NCI-H1417 treated with DMSO at 0.1 percent for 48 hours (cell line): ENCODE measurements at places on chromosomes 5 and 9.

- no peak for DNase-seq
Observed at GRCh38 chr5:76473661-76474060, 70.6 kb downstream of the IQGAP2 start.

DNA sequence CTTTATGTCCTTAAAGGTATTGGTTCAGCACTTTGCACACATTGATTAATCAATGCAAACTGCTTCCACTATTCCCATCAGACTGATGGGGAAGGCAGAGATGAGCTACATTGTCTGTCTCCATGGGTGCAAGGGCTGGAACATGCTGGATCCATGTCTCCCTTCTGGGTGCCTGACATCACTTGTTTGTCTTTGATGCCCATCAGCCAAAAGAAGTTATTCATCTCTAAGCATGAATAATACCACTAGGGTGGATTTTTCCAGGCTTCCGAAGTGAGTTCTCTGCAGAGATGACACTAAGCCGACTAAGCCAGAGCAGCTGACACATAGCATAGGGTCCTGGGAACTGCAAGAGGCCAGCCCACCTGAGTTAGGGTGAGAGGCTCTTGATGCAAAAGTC, 8.7 kb downstream of the FGF1 start:
- no peak for DNase-seq

GRCh38 chr9:6676254-6676921, 30.9 kb upstream of the GLDC start:
- DNase-seq, result no peak

DNA sequence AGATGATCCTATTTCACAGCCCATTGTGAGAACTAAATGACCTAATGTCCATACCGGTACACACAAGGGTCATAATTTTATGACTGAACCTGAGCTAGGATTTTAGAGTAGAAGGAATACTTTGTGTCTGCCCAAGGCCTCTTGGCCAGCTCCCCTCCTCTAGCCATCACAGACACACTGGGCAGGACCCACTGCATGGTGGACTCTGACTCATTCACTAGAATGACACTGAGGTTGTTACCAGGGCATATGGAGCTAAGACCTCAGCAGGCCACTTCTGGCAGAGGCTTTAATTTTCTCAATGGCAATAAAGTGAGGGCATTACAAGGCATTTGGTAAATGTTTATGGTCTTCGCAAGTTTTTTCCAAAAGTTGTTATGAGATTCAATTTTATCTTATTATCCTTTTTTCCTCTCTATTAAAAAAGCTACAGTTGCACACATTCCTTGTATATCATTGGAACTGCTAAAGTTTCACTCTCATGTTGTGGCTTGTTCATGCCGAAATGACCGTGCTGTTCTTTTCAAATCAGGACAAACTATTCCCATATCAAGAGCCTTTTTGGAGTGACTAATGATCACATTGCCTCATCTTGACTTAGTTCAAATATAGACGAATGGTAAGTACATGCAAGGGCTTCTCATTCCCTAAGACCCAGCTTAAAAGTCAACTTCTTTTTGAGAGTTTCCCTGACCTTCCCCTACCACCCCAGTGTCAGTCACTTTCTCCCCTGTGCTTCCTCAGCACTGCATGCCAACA, 595.7 kb downstream of the ACTL7B start:
- DNase-seq, result no peak

GRCh38 chr9:134659688-134660131, 18.1 kb downstream of the COL5A1 start:
- no peak for DNase-seq

GRCh38 chr5:28648108-28648507, 1609.7 kb upstream of the CDH9 start:
- DNase-seq, result no peak

DNA sequence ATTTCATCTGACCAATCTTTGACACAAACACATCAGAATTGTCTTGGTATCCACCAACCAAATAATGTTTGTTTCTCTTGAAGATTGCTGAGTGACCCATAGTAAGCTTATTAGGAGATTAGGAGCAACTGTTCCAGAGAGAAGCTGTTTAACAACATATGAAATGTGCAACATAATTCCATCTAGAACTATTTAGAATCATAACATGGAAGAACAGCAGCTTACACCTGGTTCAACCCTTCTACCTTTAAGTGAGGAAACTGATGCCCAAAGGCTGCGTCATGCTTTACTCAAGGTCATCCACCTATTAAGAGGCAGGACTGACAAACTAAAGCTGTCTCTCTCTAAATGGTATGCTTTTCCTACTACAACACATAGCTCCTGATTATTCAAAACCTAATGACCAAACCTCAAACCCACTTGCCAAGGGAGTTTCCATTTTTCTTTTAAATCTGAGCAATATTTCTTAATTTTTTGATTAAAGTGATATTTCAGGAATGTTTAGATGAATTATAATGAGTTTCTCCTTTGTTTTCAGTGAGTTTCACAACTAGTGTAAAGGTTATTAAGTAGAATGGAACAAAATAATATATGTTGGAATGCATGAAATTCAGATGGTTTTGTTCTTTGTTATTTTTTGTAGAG, 545.9 kb downstream of the RAB3C start:
- no peak for DNase-seq

DNA sequence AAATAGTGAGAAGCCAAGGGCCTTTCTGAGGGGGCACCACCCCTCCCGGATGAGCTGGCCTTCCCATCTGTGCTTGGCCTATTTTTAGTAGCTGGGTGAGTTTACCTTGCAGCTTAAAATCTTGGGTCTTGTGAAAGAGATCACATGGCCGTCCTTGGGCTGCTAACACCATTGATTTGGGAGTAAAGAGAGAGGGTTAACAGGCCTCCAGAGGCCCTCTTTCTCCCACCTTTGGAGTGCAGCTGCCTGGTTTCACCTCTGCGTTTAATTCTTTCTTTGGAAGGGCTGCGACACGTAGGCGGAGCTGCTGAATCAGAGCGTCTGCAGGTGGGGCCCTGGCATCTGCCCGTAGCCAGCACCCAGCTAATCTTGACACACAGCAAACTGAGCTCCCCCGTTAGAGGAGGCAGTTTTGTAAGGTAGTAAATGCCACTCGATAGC, 12.8 kb downstream of the OLFM1 start:
- DNase-seq, result no peak

GRCh38 chr5:90956511-90957097, 398.0 kb downstream of the ADGRV1 start:
- DNase-seq, result no peak

DNA sequence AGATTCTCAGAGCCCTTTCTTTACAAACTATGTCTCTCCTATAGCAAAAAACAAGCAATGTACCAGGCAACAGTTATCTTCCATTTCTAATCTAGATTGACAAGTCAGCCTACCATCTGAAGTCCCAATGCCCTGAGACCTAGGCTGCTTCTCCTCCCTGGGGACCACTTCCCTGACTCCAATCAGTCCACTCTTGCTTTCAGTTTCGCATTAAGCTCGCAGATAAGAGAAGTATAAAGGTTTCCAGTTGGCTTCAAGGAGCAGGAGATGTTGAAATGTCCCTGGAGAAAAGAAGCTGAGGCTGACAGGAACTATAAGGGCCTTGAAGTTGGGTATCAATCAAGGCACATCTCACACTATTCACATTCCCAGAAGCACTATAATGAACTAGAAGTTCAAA, 32.3 kb downstream of the ERP44 start:
- no peak for DNase-seq

DNA sequence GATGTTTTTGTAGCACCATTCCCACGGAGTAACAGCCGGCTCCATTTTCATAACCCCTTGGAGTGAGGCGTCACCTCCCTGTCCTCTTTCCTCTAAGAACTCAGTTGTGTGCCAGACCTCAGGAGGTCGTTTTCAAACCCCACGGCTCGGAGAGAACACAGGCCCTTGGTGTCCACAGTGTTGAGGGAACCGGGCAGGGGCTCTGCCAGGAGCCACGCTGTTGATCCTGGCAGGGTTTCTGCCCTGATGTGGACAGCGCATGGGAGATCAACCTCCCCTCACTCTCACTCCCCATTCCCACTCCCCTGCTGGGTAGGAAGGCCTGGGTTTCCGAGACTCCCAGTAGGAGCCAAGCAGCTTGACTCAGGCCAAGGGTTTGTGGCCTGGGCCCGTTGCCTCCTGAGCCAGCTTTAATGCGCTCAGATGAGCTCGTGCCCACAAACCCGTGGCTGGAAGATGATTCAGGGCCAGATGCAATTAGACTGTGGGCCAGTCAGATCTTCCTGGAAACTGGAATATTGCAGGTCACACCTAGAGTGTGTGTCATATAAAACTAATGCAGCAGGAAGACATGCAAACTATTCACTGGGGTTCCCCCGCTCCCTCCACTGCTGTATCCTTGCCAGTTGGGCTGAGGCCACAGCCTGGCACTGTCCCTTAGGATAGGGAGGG, 133.4 kb downstream of the SLC12A2 start:
- DNase-seq, result no peak

GRCh38 chr5:79576606-79577289, 35.5 kb upstream of the TENT2 start:
- no peak for DNase-seq

- no peak for DNase-seq
Observed at GRCh38 chr5:81657386-81657785, 93.5 kb downstream of the SSBP2 start.

DNA sequence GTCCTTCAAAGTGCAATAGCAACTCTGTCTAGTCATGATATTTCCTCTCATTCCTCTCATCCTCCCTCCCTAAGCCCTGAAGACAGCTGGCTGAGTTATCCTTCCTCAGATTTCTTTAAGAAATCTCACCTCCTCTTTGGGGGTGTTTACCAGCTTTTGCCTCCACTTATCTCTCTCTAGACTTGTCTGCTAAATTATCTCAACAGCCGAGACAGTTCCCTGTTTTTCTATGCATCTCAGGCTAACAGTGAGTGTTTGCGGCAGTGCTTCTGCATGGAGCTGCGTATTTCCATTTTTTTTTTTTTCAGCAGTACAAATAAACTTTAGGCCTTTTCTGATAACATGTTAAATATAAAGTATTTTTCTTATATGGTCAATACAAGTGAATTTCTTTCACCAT, 20.9 kb downstream of the KCTD16 start:
- no peak for DNase-seq

- no peak for DNase-seq
Observed at GRCh38 chr5:179805070-179805528, 1.6 kb downstream of the MGAT4B start.

DNA sequence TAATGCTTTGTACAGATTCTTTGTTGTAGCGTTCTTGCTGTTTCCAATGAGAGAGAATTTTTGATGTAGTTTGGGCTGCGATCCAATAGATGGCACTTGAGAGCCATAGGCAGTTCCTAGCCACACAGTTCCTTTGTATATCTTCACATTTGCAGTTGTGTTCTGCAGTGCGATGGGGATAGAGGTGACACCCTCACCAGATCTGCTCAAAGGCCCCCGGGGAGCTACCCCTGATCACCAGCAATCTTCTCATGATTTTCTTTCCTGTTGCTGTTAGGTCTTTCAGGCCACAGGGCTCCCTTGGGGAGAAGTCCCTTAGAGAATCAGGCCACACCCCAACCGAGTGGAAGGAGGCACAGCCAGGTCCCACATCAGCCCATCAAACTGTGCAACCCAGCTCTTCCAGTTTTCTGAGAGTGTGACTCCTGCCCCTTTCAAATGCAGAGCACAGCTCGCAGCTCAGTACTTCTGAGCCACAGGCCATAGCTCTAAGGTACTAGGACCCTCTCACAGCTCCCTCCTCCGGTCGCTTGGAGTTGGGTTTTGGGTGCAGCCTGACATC, 353.7 kb downstream of the SLCO4C1 start:
- no peak for DNase-seq

- DNase-seq, result no peak
Observed at GRCh38 chr5:113005454-113005853, 28.9 kb downstream of the DCP2 start.

GRCh38 chr9:93057042-93057702, 1.3 kb upstream of the SUSD3 start:
- DNase-seq, result no peak

- DNase-seq, result no peak
Observed at GRCh38 chr9:86389628-86390027, 35.4 kb upstream of the TUT7 start.

DNA sequence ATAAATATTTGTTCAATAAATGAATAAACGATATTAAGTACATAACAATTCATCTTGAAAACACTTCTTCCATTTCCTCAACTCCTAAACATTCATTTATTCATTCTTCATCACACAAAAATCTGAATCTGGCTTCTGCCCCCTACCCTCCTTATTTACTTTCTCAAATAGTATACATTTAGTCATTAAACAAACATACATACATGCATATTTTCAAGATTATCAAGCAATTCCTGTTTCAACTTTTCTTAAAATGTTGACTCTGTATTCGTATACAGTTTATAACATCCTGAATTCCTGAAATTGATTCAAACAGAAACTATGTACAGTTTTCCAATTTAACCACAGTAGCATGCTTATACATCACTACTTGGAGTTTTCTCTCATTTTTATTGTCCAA, 129.0 kb downstream of the MUSK start:
- no peak for DNase-seq

DNA sequence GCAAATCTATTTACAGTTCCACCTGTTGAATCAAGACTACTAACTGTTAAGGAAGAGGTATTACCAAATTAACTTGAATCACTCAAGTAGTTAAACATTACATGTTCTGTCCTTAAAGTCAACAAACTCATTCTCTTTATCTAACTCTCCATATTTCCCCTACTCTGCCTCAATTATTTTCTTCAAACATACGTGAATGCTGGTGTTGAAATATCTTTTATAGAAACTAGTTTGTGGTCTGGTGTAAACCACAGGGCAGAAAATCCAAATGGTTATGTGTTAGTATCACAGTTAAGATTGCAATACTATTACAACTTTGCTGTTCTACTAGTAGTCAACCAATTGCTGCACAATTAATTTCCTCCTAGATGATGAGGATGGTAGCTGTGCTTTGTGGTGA, 603.5 kb downstream of the KCTD16 start:
- no peak for DNase-seq

GRCh38 chr5:17872204-17872603, 237.9 kb downstream of the TAF11L14 start:
- no peak for DNase-seq

GRCh38 chr9:109264877-109265587, 55.8 kb downstream of the EPB41L4B start:
- DNase-seq, result no peak

GRCh38 chr5:6081727-6082210, 296.6 kb downstream of the MED10 start:
- no peak for DNase-seq

GRCh38 chr5:52883110-52883509, 95.4 kb downstream of the ITGA1 start:
- no peak for DNase-seq

GRCh38 chr9:8924562-8924961, 1125.0 kb upstream of the DMAC1 start:
- no peak for DNase-seq
